Fibroblast of the aortic adventitia (primary cell): ENCODE measurements at places on chromosomes 13 and 19. TPM values are rescaled to one million over a fixed set of nuclear protein-coding genes. Genes with fewer than 3 reads are reported as not detected.

The CEACAM8 gene
- total RNA-seq, result not detected in 2 replicates

The KLK6 gene
- not detected in 2 replicates for total RNA-seq

The KLK14 gene
- total RNA-seq, result not detected in 2 replicates

The GGN gene
- 1.3 TPM in 1 of 2 replicates, not detected in the other for total RNA-seq

The TNFSF9 gene
- 1.7 and 2.6 TPM in 2 replicates for total RNA-seq

The TARM1 gene
- total RNA-seq, result not detected in 2 replicates

The MEIS3 gene
- 14.5 and 33.9 TPM in 2 replicates for total RNA-seq

The ZNF534 gene
- total RNA-seq, result not detected in 2 replicates

The ZNF738 gene
- 2.9 and 6.4 TPM in 2 replicates for total RNA-seq

The APC2 gene
- 0.27 and 0.57 TPM in 2 replicates for total RNA-seq

The MEDAG gene
- total RNA-seq, result 122 and 325 TPM in 2 replicates

The JAK3 gene
- 1.3 and 2.7 TPM in 2 replicates for total RNA-seq

The PCDH20 gene
- total RNA-seq, result 0.36 TPM in 1 of 2 replicates, not detected in the other

The SPPL2B gene
- total RNA-seq, result 24.6 and 47.2 TPM in 2 replicates

The ZNF226 gene
- total RNA-seq, result 28.7 and 30.7 TPM in 2 replicates

The TGFBR3L gene
- 0.99 and 1.3 TPM in 2 replicates for total RNA-seq

The TEX30 gene
- total RNA-seq, result 12.8 and 42.2 TPM in 2 replicates

The UBE2L5 gene
- total RNA-seq, result under 0.01 TPM in 1 of 2 replicates, not detected in the other

The ZSCAN5C gene
- total RNA-seq, result not detected in 2 replicates

The CAMSAP3 gene
- not detected in 2 replicates for total RNA-seq
